ENCODE measurements at places on chromosomes 12 and 14.

DNA sequence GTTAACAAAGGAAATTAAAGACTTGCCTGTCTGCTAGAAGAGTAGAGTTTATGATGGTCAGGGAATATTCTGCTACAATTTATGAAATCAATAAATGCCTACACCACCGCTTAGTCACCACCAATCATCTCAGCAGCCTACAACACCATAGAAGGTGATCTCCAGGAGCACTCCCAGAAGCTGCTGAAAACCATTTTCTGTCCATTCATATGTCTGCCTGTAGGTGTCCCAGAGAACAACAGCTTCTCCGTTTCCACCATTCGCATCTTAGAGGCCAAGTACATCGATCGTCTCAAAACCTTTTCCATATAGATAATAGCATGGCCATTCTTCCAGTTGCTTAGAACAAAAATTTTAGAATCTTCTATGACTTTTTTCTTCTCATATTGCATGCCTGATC lies 303.4 kb downstream of the KCNC2 start:
- no peak for DNase-seq

DNA sequence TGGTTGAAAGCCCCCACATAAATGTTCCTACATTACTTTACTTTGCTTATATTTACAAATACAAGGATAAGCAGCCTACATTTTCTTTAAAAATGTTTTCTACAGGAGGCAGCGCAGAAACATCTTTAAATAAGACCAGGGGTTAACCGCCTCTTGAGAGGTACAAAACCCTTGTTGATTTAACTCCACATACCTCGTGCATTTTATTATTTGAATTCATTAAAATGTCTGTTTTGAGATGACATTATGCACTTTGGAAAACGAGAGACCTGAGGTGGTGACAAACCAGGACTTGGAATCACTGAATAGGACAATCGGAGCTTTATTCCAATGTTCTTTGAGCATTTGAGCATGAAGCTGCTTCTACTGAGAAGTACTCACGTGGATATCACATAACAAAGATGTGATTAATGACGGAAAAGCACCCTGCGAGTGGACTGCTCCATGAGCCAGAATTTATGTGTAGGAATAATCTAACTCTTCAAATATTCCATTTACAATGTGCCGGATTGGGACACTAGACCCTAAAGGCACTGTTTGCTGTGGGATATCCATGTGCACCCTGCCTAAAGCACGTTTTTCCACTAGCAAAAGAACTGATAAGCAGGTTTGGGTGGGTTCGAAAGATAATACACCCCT lies 746 bp upstream of the DUSP16 start:
- DNase-seq, result no peak

DNA sequence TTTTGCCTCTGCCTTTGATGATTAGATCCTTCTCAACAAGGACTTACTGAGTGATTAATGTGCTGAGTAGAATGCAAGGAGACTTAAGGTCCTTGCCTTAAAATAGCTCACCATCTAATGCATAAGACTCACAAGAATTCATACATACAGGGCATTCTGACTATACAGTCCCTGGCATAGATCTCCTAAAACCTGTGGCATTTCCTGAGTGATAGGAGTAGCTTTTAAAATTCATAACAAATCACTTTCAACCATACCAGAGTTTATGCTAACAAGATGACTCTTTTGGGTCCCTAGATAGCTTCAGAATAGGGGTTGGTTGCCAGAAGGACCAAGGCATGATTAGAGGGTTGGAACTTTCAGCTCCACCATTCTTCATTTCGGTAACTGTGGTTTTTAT lies 48.8 kb downstream of the STXBP6 start:
- DNase-seq, result no peak

- no peak for DNase-seq
These were observed 102.7 kb downstream of the RBM19 start for GRCh38 chr12:113863455-113863845.

- DNase-seq, result no peak
These were observed 110.2 kb upstream of the SLC38A4 start for GRCh38 chr12:46936042-46936441.

DNA sequence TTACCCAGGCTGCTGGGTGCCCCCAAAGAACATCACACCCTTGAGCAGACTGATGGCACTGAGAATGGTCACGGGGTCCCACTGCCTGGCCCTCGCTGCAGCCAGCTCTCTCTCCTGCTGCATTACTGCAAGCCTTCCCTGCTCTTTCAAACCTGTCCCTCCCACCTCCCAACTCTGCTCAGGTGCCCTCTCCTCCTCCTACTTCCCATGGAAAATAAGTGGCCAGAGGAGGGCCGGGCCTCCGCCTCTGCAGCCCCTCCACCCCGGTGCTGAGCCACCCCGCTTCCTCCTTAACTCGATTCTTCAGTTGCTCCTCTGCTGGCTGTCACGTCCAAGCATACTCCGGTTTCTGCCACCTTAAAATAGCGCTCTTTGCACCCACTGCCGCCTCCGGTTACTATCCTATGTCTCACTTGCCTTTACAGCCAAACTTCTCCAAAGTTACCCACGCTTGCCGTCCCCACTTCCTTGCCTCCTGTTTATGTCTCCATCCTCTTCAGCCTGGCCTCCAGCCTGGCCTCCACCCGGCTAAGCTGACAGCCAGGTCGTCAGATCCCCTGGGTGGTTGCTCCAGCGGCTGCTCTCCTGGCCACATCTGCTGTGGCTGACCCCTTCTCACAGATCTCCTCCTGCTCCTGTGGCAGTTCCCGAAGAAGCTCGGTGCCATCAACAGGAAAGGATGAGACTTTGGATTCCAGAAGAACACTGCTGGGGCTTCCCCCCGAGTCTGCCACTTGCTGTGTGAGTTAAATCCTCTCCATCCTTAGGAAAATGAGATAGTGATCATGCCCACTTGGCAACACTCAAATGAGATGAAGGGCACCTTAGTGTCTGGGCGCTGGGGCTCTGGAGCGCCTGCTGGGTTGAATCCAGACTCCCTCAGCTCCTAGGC lies 7.7 kb downstream of the SMIM41 start:
- no peak for DNase-seq

GRCh38 chr12:26164118-26164517 lies 31.3 kb upstream of the SSPN start:
- no peak for DNase-seq

- DNase-seq, result no peak
These were observed 9.0 kb upstream of the LRTM2 start for GRCh38 chr12:1811281-1811947.

DNA sequence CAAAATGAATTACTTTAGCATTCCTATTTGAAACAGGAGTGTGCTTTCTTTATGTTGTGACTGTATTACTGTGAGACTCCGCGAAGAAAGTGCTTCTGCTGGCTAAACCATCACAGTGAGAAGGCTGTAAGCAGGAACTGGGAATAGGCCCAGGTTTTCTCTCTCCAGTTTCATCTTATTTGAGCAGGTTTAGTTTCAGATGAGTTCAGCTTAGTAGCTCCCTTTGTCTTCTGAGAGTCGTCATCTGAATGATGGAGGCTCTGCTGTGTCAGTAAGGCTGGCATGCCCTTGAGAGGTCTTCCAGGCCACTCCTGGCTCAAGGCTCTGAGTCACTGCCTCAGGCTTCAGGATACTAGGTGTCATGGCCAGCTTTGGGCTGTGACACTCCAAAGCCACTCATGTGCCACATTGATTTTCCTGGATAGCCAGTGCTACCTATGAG lies 205.6 kb upstream of the RGS6 start:
- DNase-seq, result no peak

GRCh38 chr14:71358209-71358931 lies 451.1 kb downstream of the PCNX1 start:
- DNase-seq, result no peak

DNA sequence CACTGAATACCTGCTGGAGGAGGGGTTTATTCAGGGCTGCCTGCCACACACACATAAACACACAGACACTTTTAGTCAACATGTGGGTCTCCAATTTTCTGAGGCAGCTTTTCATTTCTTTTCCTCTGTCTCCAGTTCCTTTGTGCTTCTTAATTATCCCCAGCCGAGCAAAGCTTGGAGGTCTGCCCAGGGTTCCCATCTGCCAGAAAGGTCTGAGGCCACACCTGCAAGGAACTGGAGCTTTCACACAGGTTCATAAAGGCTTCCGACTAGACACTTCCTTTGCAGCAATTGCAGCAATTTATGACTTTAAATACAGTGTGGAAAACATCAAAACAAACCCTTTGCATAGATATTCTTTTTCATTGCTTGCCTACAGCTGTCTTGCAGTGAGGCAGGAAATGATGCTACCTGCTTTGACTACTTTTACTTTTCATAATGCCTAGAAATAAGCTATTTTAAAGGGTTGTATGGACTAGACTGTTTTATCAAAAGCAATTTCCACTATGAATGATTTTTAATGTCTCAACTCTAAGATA lies 1318.9 kb downstream of the AACS start:
- DNase-seq, result no peak

GRCh38 chr12:65593239-65593701 lies 231.0 kb upstream of the HMGA2 start:
- no peak for DNase-seq

DNA sequence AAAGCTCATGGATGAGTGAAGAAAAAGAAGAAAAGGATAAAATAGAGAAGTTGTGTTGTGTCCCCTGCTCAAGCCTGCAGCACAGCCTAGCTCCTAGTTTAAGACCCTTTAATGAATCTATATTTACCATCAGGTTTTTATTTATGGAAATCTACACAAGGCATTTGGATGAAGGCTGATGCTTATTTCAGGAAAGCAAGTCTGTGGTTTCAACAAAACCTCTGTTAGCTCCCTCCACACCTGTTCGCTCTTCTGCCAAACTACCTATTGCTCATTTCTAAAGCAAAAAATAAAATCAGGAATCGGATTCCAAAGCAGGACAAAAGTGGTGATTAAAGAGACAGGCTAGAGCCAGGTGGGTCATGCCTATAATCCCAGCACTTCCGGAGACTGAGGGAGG lies 18.9 kb upstream of the MAP3K9 start:
- no peak for DNase-seq

GRCh38 chr14:63405715-63406114 lies 87.0 kb upstream of the GPHB5 start:
- no peak for DNase-seq

DNA sequence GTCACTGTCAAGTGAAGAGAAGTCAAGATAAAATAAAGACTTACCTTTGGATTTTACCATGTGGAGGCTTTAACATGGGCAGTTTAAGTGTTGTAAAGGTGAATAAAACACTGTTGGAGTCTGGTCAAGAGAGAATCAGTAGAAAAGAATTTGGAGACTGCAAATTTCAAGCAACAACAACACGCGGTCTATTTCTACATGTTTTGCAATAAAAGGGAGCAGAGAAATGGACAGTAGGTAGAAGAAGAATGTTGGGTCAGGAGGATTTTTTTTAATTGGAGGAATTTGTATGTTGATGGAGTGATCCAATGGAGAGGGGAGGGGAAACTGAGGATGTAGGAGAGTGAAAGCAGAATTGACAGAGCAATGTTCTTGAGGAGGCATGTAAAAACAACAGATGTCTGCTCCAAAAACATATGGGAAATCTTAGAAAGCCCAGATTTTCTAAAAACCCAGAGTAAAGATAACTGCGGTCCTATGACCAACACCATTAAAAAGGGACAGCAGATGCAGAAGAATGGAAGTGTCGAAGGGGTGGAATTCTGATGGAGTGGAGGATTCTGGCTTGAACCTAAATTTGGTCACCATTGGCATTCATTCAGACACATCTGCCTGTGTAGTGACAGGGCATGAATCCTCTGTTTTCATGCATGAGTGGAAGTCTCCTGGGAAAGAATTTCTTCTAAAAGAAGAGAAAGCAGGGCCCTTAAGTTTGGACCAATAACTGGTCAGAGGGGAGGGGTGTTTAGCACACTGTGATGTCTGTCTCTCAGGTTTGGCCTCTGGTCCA lies 68.0 kb upstream of the OSBPL8 start:
- no peak for DNase-seq

GRCh38 chr12:45298721-45299692 lies 83.1 kb downstream of the ANO6 start:
- no peak for DNase-seq

- DNase-seq, result no peak
These were observed 2.5 kb upstream of the CFAP251 start for GRCh38 chr12:121915841-121916321.

DNA sequence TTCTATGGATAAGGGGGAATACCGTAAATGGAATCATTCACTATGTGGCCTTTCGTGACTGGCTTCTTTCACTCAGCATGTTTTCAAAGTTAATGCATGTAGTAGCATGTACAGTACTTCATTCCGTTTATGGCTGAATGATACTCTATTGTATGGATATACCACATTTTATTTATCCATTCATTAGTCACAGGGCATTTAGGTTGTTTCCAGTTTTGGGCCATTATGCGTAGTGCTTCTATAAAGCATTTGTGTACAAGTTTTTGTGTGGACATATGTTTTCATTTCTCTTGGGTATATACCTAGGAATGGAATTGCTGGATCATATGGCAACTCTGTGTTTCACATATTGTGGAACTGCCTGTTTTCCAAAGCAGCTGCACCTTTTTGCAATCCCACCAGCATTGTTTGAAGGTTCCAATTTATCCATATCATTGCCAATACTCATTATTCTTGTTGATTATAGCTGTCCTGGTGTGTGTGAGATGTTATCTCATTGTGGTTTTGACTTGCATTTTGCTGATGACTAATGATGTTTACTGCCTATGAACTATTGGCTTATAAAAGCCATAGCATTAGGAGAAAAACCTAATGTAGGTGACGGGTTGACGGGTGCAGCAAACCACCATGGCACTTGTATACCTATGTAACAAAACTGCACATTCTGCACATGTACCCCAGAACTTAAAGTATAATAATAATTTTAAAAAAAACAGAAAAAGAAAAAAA lies 45.5 kb downstream of the ATF7IP start:
- no peak for DNase-seq

DNA sequence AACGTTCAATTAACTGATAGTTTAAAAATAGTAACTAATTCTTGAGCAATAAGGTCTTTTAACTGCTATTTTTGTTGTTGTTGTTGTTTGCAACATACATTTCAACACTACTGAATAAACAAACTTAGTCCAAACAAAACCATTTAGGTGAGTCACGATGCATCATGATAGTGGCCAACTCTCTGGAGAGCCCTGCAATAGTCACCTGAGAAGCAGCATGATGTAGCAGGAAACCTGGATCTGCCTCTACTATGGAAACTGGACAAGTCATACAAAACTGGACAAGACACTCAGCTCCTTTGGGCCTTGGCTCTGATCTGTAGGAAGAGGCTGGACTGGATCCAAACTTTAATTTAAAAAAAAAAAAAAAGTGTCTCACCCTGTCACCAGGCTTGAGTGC lies 117.3 kb downstream of the MED13L start:
- no peak for DNase-seq

GRCh38 chr12:128982933-128983332 lies 129.7 kb downstream of the GLT1D1 start:
- DNase-seq, result no peak

Data from stimulated activated CD4-positive, alpha-beta T cell treated with anti-CD3 and anti-CD28 coated beads, Interleukin-1b, Interleukin-23, amount 100 ng/mL, for 1 hour (primary cell).